ENCODE measurements at places on chromosomes 3 and 15.

DNA sequence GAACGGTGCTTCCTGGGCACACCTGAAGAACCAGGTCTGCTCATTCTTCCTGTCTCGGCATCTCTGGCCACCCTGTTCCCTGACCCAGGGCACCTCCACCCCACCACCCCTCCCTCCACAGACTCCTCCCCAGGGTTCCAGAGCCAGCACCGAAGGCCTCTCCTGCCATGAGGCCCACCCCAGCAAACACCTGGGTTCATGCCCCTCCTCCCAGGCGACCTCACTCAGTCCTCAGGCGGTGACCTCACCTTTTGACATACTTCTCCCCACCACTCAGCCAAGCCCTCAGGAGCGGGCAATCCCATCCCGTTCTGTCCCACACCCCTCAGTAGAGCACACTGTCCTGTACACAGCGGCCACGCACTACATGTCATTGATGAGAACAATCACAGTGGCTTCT is 72.3 kb downstream of the RPN1 start:
- DNase-seq, result no peak

DNA sequence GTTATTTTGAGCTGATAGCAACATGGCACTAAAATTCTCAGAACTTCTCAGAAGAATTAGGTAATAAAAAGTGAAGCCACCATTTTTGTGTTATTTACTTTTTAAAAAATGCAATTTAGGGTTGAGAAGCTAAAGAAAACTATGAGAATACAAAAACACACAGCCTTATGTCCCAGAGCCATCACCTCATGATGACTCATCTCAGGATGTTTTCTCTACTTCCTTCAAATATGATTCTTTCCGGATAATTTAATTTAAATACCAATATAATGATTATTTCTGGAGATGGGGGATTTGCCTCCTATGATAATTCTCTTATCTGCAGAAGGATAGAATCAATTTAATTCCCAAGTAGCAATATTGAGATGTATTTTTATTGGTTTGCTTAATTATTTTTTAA is 105.6 kb upstream of the BFSP2 start:
- DNase-seq, result no peak

GRCh38 chr3:196969134-196969659 is 564 bp upstream of the PIGZ start:
- peak; percentile 61 for DNase-seq

- no peak for DNase-seq
Measured at GRCh38 chr3:11536132-11536935, 107.4 kb downstream of the VGLL4 start.

- DNase-seq, result peak; percentile 48
Measured at GRCh38 chr3:128787256-128788253, 61.6 kb downstream of the RAB7A start.

GRCh38 chr3:161409069-161409468 is 37.8 kb upstream of the SPTSSB start:
- peak; percentile 14 for DNase-seq

DNA sequence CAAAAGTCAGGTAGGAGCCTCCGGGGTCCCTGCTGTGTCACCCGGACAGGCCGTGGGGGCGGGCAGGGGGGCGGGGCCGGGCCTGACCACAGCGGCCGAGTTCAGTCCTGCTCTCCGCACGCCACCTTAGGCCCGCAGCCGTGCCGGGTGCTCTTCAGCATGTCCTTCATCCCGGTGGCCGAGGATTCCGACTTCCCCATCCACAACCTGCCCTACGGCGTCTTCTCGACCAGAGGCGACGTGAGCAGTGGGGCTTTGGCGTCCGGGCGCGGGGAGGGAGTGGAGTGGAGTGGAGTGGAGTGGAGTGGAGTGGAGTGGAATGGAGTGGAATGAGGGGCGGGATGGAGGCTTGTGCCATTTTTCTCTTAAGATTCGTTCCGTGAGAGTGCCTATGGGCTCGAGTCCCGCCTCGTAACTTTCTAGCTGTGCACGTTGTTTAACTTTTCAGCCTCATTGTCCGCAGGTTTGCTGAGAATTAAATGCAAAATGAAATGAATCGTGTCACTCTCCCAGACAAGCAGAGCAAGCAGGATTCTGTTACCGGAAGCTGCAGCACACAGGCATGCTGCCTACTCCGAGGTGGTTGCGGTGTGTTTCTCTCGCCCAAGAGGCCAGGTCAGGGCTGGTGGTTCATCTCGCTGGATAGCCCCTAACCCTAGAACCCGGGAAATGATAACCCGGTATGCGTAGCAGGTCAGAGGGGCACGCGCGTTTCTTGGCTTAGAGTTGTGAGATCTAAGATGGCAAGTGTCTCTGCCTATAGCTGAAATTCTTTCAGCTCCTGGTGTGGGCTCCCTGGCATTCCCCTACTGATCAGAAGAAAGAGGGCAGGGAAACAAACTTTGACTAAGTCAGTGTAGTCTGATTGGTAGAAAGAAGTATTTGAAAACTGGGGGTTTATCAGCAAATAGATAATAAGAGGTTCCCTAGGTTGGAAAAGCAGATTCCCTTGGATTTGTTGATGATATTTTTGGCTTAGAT is at the start of gene FAH:
Gene FAH (plus strand): TSS at position 104 of the 981 bp plus-strand sequence. CDS start 56 bp downstream, at position 160.
- DNase-seq, result peak; percentile 51

DNA sequence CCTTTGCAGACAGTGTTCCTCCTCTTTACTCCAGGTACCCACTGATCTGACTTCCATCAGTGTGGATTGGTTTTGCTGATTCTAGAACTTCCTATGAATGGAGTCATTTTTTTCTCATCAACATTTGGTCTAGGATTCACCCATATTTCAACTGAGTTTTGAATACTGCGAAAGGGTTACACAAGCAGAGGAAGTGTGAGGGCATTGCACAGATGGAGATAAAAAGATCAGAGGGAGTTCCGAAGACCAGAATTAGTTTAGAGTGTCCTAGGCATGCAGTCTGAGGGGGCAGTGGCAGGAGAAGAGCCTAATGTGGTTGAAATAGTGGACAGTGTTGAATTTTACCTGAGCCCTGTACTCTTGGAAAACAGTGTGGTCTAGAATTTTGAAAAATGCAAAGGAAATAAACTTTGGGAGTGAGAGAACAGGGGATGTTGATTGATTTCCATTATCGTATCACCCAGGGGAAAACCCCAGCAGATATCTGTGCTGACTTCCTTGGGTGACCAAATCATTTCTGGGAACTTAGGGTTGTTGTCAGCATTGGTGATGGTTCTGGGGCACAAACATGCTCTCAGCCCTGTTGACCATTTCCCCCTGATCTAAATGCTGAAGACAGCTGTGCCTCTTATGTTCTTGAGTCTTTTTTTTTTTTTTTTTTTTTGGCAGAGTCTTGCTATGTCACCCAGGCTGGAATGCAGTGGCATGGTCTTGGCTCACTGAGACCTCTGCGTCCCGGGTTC is 327.4 kb upstream of the LRRFIP2 start:
- no peak for DNase-seq

- no peak for DNase-seq
Measured at GRCh38 chr3:146772211-146772743, 167.1 kb upstream of the PLSCR5 start.

- no peak for DNase-seq
Measured at GRCh38 chr3:133069556-133070286, 31.5 kb downstream of the TMEM108 start.

DNA sequence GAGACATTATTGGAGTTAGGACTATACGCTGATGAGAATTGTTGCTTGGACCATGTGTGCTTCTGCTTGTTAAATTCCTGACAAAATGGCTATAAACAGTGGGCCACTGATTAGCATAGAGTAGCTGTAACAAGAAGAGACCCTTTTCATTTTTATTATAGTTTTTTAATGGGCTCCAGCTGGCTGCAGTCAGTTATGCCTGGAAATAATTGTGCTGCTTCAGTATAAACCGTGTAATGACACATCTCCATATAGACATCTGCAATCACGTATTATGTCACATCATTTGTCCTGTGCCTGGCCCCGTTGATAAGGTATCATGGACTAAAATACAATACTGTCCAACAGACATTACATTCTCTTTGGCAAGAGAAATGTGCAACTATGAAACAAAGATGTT is 50.9 kb downstream of the ARPP21 start:
- no peak for DNase-seq

GRCh38 chr3:151156618-151157216 is 46.3 kb downstream of the GPR171 start:
- no peak for DNase-seq

- DNase-seq, result no peak
Measured at GRCh38 chr3:154050766-154051165, 70.4 kb upstream of the ARHGEF26 start.

GRCh38 chr3:129521611-129522010 is 6.8 kb upstream of the RHO start:
- DNase-seq, result no peak

DNA sequence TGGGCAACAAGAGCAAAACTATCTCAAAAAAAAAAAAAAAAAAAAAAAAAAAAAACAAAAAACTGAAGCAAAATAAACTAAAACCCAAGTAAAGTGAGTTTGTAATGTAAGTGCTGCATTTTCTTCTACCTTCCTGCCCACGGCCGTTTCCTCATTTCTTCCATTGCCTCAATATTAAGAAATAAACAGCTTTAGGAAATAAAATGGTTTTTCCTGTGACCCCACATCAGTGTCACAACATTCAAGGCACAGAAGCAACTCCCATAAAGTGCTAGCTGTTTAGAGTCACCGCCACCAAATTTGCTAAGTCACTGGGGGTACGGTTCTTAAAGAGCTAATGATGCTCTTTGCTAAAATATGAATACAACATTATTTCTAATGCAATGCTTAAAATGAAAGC is 3.3 kb downstream of the PKM start:
- DNase-seq, result no peak

GRCh38 chr3:185070491-185071286 is 82.2 kb downstream of the C3orf70 start:
- no peak for DNase-seq

DNA sequence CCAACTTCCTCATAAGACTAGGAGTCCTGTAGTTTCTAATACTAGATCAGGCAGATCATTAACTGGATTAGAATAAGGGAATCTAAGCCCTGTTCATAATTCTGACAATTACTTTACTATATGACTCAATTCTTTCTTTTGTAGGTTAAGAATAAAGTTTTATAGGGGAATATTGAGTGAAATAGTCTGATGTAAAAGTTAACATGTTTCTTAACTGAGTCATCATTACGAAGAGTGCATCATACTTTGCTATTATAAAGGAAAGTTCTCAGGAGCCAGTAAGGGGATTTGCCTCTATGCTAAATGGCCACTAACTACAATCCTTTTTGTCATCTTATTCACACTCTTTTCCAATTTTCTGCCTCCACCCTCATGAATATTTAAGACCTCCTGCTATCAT is 63.1 kb downstream of the POLQ start:
- DNase-seq, result no peak

DNA sequence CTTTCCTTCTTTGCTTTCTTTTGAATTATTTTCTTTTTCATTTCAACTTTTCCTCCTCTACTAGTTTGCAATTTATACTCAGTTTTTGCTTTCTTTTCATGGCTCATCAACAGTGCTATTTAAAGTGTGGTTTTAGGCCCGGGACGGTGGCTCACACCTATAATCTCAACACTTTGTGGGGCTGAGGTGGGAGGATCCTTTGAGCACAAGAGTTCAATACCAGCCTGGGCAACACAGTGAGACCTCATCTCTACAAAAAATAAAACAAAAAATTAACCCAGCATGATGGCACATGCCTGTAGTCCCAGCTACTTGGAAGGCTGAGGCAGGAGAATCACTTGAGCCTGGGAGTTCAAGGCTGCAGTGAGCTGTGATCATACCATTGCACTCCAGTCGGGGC is 20.4 kb upstream of the DENND4A start:
- no peak for DNase-seq
